GM23248 (cell line): ENCODE measurements at places on chromosomes 6 and 20.
A peak's percentile ranks its signal among the peaks of the same experiment; 100 is the strongest.

DNA sequence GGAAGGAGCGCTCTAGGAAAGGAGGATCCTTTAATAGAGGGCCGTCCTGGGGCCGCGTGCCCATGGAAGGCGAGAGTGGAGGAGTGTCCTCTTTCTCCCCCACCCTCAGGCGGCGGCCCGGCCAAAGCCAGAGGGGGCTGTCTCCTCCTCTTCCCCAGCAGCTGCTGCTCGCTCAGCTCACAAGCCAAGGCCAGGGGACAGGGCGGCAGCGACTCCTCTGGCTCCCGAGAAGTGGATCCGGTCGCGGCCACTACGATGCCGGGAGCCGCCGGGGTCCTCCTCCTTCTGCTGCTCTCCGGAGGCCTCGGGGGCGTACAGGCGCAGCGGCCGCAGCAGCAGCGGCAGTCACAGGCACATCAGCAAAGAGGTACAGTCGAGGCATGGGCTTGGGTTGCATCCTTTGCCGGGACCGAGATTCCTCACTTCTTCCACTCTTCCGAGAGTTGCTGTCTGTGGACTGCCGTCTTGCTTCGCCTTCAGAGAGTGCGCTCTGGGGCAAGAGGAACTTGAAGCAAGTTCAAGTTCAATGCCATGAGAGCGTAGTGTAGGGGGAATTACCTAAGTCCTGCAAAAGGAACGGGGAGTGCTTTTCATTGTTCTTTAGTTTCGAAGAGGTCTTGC, at the start of gene LAMA2:
TSS of gene LAMA2 (plus strand) at position 148 of the 621 bp plus-strand sequence. CDS start at position 256, 108 bp downstream.
- DNase-seq = peak; percentile 85

GRCh38 chr6:14373648-14374437, 256.3 kb downstream of the CD83 start:
- no peak for DNase-seq

DNA sequence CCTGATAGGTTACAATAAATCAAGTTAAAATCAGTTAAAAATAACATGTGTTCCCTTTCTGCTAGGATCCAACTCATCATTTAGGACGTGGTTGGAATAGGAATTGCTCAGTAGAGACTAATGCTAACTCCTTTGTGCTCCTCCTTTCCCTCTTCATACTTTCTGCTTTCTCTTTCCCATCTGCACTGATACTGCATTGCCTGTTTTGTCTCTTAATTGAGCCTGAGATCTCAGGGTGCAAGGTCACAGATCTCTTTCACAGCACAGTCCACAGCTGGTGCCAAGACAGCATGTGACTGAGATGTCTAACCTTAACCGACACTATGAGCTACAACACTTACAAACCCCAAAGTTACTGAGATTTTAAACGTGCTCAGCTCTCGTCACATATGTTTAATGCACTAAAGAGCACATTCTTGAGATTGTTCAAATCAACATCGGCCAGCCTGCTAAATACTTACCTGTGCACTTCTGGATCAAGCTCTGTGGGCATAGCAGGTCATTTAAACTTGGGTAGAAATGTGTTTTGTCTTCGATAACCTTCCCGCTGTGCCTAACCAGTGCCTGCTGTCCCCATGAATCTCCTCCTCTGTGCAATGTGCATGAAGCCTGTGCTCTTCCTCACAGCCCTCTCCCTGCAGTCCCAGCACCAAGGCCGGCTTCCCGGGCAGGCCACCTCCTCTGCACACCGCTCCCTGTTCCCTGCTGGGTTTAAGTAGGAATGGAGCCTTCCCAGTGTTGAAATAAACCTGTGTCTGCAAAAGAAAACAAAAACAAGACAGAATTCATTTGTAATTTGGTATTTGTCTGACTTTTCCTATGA, 39.6 kb upstream of the AFDN start:
- no peak for DNase-seq

DNA sequence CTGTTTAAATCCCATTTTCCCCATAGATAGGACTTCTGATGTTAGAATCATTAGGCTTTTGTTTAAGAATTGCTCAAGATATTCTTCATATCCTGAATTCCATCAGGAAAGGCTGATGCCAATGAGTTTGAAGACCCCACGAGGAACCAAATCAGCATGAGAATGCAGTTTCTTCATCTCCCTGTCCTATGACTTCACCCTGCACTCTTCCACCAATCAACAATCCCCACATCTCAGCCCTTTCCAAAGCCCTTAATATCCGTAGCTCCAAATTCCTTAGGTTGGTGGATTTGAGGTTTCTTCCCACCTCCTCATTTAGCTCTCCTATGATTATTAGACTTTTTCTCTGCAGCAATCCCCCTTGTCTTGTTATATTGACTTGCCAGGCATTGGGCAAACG, 88.3 kb upstream of the PRND start:
- no peak for DNase-seq

DNA sequence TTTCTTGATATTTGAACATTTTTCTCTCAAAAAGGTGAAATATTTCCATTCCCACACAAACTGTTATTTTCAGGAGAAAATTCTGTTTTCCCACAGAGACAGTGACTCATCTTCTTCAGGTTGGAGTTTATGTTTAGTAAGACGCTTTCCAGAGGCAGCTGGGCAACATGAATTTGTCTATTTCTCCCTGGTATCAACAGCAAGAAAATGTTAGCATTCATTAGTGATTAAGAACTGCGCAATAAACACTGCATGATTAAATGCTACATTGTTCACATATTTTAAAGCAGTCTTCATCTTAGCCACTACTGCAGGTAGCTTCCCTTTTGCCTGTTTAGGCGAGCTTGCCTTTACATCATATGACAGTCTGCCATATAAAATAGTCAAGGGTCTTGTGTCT, 295.7 kb downstream of the C6orf118 start:
- DNase-seq = peak; percentile 58

- peak; percentile 95 for DNase-seq
Measured at GRCh38 chr20:35135867-35136586, 11.1 kb downstream of the EDEM2 start.

GRCh38 chr6:157825243-157825904, 2.3 kb downstream of the SNX9 start:
- peak; percentile 71 for DNase-seq

DNA sequence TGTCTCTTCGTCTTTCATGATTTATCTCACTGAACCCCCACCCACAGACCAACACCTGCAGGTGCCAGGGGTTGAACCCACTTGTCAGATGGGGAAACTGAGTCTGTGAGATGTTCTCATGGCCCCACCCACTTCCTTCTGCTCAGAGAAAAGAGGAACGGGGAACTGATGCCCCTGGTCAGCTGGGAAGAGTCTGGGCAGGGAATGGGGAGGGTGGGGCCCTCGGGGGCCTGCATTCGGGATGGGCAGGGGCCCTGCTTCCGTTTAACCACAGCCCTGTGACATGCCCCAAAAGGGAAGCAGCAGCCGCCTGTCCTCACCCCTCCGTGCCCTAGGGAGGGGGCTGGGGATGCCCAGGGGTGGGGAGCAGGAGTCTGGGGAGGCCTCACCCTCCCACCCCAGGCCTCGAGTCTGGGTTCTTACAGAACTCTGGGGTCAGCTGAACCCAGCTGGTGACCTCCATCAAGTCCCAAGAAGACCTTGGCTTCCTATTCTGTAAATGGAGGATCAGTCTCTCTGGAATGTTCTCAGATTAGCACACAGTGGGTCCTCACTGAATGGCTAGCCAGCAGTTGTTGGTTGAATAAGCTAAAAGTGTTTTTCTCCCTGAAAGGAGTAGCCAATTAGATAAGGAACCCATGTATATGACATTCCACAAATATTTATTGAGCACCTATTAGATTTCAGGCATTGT, 81.5 kb downstream of the CEBPB start:
- DNase-seq = no peak

- no peak for DNase-seq
Measured at GRCh38 chr6:64732888-64733287, 974.1 kb downstream of the EYS start.

GRCh38 chr20:36881888-36882287, 6.0 kb downstream of the TLDC2 start:
- DNase-seq = no peak

GRCh38 chr6:42784717-42785498, 3.1 kb downstream of the BICRAL start:
- DNase-seq = peak; percentile 6

- no peak for DNase-seq
Measured at GRCh38 chr6:119586250-119586882, 236.8 kb upstream of the MAN1A1 start.
